ENCODE measurements at places on chromosomes 4 and X.

DNA sequence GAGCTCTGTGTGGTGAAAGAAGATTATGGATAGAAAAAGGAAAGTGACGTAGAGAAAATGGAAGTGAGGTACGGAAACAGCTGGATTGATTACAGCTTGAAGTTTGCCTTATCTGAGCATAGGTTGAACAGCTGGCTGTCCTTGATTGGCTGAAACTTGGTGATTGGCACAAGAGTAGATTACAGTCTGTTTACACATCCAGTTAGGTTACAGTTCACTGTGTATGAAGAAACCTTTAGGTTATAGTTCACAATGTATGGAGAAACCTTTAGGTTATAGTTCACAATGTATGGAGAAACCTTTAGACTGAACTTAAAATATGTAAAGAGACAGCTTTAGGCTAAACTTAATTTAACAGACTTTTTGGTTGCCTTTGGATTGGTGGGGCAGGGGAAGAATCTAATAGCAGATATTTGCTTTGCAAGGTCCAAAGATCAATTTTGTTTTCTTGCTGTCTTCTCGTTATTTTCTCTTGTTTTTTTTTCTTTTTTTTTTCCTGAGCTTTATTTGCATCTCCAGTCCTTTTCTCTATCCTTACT lies 15.6 kb upstream of the ART3 start:
- peak; percentile 36 for DNase-seq

DNA sequence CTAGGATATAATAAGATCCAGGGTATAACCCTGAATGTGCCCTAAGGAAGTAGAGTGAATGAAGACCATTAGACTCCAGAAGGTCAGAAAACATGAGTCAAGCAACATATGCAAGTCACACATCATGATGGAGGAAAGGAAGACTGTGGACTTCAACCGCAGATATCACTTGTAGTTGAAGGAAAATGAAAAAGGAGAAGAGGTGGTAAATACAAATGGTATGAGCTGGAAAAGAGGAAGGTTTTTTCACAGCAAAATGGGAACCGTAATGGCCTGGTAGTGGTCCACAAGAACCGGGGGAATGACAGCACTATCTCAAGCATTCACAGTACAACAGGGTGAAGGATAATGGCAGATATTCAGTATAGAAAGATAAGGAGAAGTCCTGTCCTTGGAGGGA lies 5.2 kb upstream of the SCFD2 start:
- no peak for DNase-seq

DNA sequence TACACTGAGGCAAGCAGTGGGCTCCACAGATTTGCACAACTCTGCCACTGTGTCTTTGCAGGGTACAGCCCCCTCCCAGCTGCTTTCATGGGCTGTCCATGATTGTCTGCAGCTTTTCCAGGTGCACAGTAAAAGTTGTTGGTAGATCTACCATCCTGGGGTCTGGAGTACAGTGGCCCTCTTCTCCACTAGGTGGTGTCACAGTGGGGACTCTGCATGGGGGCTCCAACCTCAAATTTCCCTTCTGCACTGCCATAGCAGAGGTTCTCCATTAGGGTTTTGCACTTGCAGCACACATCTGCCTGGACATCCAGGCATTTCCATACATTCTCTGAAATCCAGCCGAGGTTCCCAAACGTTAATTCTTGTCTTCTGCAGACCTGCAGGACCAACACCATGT lies 1002.3 kb downstream of the FAM133A start:
- no peak for DNase-seq

DNA sequence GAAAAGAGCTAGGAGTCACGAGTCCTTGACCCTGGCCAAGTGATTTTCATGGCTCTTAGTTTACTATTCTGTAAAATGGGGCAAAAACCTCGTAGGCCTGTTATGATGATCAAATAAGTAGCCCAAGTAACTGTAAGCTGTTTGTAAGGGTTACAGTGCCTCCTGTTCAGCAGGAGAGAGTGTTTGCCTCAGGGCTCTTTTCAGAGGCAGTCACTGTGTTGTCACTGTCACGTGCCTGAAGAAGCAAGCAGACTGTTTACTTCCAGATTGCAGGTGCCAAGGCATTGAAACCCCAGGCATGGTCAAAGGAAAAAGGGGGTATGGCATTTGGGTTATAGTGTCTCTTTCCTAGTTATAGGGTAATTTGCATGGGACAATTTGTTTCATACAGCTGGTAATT lies 4.5 kb downstream of the RAB39B start:
- DNase-seq: no peak

GRCh38 chrX:153434801-153435200 lies 11.1 kb downstream of the TREX2 start:
- no peak for DNase-seq
